ENCODE measurements at places on chromosomes 7 and 10. TPM values are rescaled to one million over a fixed set of nuclear protein-coding genes. Genes with fewer than 3 reads are reported as not detected.

KCND2 gene
- 0.17 TPM for total RNA-seq

GRCh38 chr10:23158370-23158769, 33.7 kb upstream of the PTF1A start:
- peak; percentile 76 for DNase-seq

- DNase-seq, result no peak
Observed at GRCh38 chr10:108000365-108000764, 835.9 kb upstream of the SORCS1 start.

SFRP4 gene
- not detected for total RNA-seq

- no peak for DNase-seq
Observed at GRCh38 chr7:153939177-153939576, 113.0 kb upstream of the DPP6 start.

DNA sequence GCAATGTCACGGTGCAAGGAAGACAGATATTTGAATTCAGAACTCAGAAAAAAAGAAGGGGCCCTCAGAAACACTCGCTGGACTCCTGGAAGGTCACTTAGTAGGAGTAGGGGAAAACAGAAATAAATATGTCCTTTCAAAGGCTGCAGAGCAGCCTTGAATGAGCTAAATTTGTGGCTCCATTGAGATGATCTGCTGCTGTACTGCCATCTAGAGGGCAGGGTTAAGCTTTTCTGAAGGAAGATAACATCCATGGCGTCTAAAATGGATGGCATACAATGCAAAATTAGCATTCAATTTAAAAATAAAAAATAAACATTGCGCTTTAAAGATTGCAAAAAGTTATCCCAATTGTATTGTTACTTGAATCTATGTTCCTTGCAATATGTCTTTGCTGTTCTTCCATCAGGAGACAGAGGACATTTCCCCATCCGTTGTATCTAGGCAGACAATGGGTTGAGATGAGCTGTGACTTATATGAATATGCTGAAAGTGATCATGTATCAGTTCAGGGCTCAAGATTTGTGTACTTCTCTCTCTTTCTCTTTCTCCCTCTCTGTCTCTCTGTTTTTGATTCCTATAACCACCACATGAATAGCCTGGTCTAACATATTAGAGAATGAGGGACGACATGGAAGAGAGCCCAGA, 642.2 kb downstream of the SH2D4B start:
- DNase-seq, result no peak

DNA sequence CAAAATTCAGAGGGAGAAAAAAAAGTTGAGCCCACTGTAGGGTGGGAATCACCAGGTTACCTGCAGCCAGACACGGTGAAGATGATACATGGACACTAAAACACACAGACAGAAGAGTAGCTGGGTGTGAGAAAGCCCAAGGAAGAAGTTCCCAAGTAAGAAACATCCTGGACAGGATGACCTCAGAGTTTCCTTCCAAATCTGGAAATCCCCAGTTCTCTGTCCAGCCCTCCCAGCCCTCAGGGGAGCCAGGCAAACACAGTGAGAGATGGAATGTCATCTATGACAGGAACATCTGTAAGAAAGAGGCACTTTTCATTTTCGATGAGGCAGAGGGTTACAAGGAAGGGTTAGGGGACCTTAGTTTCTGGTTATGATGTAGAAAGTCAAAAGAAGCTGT, 125.1 kb upstream of the LYZL1 start:
- peak; percentile 37 for DNase-seq

MEOX2 gene
- 53.9 TPM for total RNA-seq

DGKI gene
- total RNA-seq, result 3.9 TPM

Measured in dermis blood vessel endothelial cell (primary cell).